MCF 10A (cell line): ENCODE measurements at places on chromosomes 7 and 10.

GRCh38 chr7:139192014-139192706 is 38.9 kb upstream of the UBN2 start:
- no peak for DNase-seq

- no peak for DNase-seq
Measured at GRCh38 chr10:50533296-50533695, 90.5 kb downstream of the SGMS1 start.

DNA sequence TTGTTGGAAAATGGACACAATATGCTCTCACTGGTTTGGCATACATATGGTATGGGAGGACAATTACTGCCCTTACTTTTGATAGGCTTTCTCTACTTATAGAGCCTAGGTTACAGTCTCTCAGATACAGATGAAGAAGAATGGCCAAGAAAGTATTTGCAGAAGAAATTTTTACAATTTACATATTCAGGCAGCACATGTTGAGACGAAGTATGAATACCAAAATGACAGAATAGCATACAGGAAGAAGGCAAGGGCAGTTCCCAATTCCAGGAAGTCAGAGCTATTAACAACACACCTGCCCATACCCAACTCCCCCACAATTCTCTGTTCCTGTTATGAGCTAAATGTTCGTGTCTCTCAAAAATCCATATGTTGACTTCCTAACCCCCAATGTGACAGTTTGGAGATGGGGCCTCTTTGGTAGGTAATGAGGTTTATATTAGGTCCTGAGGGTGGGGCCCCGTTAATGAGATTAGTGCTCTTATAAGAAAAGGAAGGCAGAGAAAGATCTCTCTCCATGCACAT is 67.8 kb downstream of the DOCK4 start:
- no peak for DNase-seq

DNA sequence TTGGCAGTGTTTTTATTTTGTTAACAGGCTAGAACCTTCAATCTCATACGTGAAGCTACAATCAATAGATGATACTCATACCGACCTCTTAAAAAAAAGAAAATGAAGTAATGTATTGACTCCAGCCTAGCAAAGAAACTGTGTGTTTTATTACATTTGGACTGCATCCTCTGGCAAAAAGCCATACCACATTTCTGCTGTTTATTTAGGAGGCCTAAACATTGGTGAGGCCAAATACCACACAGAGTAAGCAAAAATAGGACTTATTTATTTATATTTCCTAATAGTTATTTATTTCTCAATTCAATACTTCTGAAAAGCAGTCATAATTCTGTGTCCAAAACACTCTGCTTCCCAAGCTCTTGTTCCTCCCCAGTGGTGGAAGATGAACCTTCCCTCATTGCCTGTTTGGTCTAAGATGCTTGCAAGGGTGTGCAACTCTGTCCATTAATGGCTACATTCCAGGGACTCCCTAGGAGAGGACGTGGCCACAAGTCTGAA is 398.8 kb upstream of the KLF6 start:
- peak; percentile 62 for DNase-seq

GRCh38 chr10:7756360-7756992 is 31.3 kb downstream of the KIN start:
- peak; percentile 55 for DNase-seq

DNA sequence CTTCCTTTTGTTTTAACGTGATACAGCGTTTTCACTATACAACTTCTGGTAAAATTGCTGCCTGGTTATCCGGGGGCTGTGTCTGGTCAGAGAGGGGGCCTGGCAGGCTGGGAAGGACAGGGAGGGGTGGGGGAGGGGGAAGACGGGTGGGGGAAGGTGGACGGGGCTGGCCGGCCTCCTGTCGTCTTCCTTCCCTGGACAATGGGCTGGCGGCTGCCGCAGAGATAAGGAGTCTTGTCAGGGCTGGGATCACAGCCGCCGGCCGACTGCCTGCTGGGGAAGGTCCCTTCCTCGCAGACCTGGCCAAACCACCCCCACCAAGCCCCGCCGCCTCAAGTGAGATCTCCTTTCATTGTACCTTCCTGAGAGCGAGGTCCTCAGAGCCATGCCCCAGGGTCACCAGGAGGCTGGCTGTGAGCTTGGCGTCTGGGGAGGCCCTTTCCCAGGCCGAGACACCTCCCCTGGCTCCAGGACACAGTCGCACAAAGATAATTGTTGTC is 151.2 kb upstream of the TNRC18 start:
- no peak for DNase-seq

GRCh38 chr7:47604496-47604890 is 22.6 kb upstream of the TNS3 start:
- no peak for DNase-seq

GRCh38 chr7:96179837-96180236 is 142.1 kb downstream of the SLC25A13 start:
- DNase-seq: no peak

GRCh38 chr10:14645239-14645960 is 129.3 kb downstream of the FAM107B start:
- DNase-seq: no peak

DNA sequence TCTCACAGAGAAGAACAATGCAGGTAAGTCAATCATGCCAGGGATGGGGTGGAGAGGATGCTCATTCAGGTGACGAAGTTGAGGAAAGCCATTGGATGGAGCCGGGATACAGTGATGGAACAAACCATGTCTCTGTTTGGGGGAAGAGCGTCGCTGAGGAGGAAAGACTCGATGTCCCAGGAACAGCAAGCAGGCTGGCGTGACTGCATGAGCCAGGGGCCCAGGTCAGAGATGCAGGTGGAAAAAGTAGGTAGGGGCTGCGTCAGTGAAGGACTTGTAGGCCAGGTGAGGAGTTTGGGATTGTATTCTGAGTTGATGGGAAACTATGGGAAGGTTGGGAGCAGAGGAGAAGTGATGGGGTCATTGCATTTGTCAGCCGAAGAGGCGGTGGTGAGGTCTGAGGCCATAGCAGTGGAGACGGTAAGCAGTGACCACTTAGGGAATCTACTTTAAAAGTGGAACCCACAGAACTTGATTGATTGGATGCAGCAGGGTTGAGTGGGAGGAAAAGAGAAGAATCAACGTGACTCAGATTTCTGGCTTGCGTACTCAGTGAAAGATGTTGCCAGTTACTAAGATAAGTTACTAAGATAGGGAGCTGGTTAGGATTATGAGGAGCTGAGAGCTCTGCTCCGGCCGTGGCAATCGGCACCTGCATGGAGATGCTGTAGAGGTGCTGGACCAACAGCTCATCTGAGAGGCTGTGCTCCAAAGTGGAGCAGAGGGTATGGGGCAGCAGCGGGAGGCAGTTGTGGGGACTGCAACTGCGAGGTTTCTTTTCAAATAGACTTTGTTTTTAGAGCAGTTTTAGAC is 12.5 kb upstream of the IL2RA start:
- no peak for DNase-seq

- DNase-seq: no peak
Measured at GRCh38 chr10:84965468-84965867, 637.1 kb downstream of the CCSER2 start.

DNA sequence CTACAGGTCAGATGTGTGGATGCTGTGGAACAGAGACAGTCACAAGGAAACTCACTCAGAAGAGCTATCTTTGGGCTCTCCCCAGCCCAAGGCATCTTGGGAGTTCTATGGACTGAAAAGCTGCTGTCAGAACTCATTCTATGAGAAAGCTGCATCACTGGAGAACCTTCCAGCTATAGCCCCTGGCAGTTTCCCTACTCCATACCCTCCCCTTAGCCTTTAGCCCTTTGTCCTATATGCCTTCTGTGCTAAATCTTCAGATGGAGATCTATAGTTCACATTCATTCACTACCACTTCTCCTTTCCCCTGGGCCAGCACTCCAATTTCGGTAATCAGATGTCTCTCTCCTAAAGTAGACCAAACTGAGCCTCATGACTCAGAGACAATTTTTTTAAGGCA is 6.9 kb downstream of the WNT8B start:
- no peak for DNase-seq

DNA sequence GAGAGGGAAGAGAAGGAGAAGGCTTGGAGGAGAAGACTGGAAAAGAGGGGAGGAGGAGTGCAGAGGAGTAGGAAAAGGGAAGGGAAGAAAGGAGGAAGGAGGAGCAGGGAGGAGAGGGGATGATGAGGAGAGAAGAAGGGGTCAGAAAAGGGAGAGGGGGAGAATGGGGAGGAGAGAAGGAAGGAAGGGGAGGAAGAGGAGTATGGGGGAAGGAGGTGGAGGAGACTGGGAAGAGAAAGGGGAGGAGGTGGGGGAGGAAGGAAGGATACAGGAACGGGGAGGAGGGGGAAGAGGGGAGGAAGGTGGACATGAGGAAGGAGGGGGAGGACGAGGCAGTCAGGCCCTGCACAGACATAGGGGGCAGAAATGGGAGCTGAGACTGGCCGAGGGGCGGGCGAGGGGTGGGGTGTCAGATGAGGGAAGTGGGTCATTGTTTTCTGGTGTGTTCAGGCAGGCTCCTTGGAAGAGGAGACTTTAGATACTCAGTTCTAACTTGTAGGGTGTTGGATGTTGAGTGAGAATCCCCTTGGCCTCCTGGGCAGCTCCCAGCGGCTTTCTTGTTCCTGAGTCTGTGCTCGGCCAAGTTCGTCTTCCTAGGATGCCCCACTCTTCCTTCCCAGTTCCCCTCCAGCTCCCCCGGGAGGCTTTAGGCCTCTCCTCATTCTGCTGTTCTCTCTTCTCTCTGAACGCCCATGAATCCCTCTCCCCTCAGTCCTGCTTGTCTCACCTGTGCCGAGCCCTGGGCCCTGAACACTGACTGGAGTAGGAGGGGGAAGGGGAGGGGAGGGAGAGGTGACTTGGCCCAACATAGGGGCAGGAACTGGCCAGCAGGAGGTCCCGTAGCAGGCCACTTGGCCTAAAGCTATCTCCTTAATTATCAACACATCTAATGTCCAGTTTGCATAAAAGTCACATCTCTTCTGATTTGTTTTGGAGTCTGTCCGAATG is 12.8 kb upstream of the CRHR2 start:
- no peak for DNase-seq

DNA sequence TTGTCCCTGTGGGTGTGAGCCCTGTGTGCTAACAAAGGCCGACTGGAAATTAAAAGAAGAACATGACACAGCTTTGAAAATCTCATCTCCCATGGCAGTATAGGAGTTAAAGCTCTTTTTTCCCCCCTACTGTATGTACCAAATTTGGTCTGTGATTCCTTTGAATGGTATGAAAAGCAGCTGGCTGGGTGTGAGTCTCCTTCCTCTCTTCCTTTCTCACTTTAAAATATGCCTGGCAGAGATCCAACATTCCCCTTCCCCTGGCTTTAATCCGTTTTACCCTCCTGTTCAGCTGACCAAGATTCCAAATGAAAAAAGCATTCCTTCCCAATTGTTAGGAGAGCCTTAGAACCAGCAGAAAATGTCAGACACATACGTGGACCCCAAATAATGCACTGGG is 225.0 kb upstream of the CELF2 start:
- peak; percentile 70 for DNase-seq

GRCh38 chr10:76298329-76298728 is 866.9 kb downstream of the LRMDA start:
- no peak for DNase-seq

DNA sequence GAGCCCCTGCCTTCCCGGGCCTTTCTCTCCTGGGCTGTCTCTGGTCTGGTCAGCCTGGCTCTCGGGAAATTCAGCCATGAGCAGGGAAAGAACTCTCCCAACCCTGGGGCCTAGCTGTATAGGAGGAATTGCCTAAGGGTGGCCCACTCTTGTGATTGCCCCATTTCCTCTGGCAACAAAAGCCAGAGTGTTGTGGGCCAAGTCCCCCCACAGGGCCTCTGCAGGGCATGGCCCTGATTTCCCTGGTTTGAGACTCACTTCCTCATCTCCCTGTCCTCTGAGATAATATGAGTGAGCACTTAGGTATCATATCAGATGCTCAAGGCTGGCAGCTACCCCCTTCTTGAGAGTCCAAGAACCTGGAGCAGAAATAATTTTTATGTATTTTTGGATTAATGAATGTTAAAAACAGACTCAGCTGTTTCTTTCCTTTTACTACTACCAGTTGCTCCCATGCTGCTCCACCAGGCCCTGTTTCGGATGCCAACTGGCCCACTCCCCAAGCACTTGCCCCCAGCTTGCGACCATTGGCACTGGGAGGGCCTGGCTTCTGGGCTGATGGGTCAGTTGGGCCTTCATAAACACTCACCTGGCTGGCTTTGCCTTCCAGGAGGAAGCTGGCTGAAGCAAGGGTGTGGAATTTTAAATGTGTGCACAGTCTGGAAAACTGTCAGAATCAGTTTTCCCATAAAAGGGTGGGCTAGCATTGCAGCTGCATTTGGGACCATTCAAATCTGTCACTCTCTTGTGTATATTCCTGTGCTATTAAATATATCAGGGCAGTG is 11.4 kb downstream of the IRF5 start:
- DNase-seq: no peak

GRCh38 chr10:20713420-20713819 is 183.7 kb downstream of the NEBL start:
- DNase-seq: no peak
